GM18507 (cell line): ENCODE measurements at places on chromosomes 5 and 9.

DNA sequence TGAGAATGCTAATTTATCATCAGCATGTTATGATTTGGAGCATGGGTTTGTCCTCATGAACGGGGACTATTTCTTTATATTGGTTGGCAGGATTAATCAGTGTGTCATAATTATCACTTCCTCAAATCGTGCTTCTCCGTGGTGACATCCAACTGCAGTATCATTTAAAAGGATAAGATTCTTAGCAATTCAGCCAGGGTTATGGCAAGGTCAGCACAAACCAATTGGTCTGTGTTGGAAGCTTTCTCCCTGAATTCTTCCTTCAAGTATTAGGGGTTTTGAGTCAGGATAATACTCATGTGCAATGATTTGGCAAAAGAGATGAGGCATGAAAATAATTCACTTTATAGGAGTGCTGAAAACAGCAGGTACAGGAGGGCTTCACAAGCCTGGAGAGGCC, 5.5 kb upstream of the CAMLG start:
- no peak for DNase-seq

GRCh38 chr9:38022995-38023394, 46.0 kb downstream of the SHB start:
- no peak for DNase-seq

GRCh38 chr5:6772886-6773285, 59.7 kb downstream of the TENT4A start:
- no peak for DNase-seq

- DNase-seq, result no peak
These were observed 104.1 kb upstream of the SPEF2 start for GRCh38 chr5:35513612-35514011.
